ENCODE measurements at places on chromosomes 1 and 21.

DNA sequence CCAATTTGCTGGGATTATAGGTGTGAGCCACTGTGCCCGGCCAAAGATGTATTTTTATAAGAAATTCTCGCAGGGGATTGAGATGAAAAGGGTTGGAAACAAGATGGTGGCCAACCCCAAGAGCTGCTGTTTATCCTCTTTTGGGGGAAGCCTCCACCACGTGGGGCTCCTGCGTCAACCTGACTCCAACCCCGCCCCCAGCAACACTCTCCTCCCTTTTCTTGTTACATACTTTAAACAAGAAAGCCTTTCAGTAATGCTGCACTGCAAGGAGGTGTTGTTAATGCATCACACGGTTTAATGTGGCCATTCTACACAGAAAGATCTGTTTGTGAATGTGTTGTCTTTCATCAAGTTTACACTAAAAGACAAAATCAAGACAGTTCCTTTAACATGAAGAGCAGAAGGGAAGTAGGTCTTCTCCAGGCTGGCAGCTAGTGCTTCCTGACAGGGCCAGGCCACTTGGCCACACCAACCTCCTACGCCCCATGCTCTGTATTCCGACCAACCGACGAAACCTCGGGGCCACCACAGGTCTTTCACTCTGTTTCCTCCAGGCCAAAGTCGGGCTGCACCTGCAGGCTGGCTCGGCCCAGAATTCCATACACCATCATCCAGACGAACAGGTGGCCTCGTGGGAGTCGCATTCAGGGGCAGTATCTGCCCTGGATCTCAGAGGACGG lies 25.9 kb downstream of the C2CD2 start:
- ATAC-seq: no peak

GRCh38 chr1:153483776-153484175 lies 23.3 kb upstream of the S100A7 start:
- ATAC-seq: peak; percentile 56

DNA sequence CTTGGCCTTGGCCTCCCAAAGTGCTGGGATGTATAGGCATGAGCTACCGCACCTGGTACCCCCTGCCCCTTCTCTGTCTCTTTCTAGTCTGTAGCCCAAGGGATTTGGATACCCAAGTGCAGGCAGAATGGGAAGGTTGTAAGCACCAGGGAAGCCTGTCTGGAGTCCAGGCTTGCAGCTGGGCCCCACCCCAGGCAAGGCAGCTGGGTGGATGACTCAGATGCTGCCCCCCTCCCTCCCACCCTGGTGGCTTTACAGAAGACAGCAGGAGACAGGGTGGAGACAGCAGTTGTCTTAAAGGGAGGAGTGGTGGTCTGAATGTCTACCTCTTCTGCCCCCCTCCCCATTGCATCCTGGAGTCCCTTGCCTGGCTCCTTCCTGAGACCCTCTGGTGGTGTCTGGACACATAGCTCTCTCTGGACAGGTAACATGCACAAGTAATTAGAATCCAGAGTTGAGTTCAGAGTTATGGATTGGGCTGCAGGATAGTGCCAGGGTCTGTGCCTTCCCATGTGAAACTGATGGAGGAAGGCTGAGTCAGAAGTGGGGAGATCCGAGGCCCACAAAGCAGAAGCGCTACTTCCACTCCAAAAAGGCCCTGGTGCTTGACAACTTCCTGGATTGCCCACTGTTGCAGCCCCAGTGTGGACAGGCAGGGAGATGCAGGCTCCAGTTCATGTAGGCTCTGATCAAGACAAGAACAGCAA lies 5.1 kb downstream of the LMNA start:
- ATAC-seq: no peak

DNA sequence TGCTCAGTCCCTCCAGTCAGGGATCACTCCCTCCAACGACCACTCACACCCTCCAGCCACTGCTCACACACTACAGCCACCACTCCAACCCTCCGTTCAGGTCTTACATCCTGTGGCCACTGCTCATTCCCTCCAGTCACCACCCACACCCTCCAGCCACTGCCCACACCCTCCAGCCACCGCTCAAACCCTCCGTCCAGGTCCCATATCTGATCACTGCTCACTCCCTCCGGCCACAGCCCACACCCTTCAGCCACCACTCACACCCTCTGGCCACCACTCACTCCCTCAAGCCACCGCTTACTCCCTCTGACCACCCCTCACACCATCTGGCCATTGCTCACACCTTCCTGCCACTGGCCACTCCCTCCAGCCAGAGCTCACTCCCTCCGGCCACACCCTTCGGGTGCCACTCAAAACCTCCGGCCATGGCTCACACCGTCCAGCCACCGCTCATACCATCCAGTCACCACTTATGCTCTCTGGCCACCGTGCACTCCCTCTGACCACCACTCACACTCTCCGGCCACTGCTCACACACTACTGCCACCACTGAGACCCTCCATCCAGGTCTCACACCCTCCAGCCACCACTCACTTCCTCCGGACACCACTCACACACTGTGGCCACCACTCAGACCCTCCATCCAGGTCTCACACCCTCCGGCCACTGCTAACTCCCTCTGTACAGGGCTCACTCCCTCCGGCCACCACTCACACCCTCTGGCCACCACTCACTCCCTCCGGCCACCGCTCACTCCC lies 4.7 kb upstream of the TFF1 start:
- ATAC-seq: no peak

- ATAC-seq: peak; percentile 96
Measured at GRCh38 chr21:17454315-17455027, 58.4 kb upstream of the CXADR start.

DNA sequence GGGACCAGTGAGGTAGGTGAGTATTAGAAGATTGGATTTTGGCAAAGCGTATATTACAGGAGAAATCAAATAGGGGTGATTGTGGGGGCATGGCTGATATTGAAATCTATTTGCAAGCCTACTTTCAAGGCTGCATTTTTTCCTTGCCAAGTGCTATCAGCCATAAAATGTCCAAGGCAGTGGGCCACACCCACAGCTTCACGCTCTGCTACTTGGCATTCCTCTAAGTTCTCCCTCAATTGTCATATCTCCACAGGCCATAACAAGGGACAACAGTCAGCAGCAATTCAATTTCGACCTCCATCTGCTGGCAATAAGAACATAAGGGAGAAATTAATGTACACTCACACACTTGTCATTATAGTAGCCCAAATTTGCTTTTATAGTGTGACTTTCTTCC lies 667.1 kb upstream of the PKN2 start:
- no peak for ATAC-seq

DNA sequence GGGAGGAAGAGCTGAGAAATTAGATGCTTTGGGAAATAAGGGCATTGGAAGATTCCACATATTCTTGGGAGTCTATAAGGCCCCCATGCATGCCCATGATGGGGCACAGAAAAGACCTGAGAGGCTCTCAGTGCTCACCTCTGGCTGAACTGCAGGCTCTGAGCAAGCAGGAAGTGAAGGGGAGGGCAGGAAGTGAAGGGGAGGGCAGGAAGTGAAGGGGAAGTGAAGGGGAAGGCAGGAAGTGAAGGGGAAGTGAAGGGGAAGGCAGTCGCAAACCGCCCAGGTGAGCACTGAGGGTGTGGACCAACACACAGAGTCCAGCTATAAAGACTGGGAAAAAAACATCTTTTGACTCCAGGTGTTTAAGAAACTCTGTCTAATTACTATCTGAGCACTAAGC lies 3.5 kb downstream of the KRTAP10-9 start:
- no peak for ATAC-seq
